ENCODE measurements at places on chromosomes 11 and 22.

GRCh38 chr11:12292766-12293165, 84.6 kb upstream of the PARVA start:
- DNase-seq, result no peak

DNA sequence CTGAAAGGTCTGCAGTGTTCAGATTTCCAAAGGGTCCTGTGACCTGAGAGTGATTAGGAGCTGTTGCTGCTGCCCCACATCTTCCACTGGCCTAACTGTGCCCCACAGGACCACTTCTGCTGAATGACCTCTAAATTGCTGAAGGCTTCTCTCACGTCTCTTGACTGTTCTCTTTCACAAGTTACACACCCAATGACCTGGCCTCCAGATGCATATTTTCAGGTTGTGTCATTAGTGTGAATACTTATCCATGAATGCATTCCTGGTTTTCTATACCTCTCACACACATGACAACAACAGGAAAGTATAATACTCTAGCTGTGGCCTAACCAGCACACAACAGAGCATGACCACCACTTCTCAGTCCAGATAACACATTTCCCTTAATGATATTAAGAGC, 15.4 kb downstream of the PRR14L start:
- no peak for DNase-seq

DNA sequence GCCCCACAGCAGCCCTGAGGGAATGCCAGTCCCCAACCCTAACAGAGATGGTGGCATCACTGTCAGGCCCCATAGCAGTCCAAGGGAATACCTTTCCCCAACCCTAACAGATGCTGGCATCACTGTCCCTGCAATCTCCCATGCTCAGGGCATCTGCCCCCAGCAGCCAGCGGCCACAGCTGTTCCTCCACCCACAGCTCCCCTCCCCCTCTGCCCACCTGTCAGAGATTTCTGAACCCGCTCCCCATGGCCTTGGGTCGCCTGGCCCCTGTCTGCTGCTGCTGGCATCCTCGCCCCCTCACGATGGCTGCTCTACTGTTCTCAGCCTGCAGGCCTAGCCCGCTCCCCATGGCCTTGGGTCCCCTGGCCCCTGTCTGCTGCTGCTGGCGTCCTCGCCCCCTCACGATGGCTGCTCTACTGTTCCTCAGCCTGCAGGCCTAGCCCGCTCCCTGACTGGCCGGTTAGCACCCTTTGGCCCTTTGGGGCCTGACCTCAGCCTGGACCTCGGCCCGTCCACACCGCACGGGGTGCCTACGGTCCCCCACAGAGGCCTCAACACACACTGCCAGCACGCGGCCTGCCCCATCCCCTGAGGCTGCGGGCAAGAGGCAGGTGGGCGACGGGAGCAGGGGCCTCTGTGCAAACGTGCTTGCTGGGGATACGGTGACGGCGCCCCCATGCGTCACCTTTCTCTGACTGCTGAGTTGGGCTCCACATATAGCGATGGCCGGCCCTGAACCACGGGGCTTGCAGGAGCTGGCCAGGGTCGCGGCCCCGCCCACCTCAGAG, 20.7 kb downstream of the CHID1 start:
- DNase-seq, result no peak

GRCh38 chr22:48277868-48278581, 1515.6 kb downstream of the TBC1D22A start:
- DNase-seq, result no peak

DNA sequence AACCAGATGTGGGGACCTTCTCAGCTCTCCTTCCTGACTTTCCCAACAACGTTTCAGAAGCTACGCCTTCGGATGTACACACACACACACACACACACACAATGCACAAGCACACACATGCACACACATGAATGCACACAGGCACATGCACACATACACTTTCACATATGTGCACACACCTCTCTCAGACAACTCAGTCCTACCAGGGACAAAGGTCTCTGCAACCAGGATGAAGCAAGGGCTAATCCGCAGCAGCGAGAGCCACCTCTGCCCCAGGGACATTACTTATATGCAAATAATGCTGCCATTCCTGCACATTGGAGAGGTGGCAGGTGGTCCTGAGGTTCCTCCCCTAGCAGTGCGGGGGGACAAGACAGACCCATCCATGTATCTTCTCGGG, 27.4 kb upstream of the LINC01488 start:
- no peak for DNase-seq

DNA sequence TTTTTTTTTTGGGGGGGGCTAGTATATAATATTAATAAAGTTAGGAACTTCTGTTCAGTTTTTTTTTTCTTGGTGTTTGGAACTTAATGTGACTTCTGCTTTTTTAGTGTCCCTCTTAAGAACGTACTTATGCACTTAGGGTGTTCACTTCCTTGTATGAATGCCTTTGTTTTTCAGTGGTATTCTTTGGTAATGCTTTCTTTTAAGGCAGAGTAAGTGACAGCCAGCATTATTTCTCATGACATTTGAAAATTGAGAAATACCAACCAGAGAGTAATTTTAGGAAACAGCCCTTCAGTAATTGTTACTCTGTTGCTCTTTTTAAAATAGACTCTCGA, 2.4 kb downstream of the GRK3 start:
- DNase-seq, result peak; percentile 53

DNA sequence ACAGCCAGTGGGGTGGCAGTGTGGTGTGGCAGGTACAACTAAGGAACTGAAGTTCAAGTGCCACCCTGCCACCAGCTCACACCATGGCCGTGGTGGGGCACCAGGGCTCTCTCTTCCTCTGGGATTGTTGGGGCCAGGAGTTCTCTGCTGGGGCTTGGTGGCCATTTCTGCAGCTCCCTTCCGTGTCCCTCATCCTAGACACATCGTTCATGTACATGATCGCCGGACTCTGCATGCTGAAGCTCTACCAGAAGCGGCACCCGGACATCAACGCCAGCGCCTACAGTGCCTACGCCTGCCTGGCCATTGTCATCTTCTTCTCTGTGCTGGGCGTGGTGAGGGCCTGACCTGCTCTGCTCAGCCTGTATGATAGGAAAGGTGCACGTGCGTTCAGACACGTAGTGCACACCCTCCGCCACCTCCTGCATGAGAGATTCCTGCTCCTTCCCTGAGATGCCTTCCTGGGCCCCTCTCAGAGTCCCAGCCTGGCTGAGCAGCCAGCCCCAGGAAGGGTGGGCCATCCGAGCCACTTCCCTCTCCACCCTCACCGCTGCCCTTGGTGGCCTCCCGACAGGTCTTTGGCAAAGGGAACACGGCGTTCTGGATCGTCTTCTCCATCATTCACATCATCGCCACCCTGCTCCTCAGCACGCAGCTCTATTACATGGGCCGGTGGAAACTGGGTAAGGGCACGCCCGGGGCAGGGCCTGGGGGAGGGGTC, 7.3 kb upstream of the TAGLN start:
- DNase-seq, result no peak

Data from GM06990 (cell line).